ENCODE measurements at places on chromosomes 4 and X.

- DNase-seq, result no peak
Measured at GRCh38 chrX:153832728-153833127, 2.4 kb upstream of the PDZD4 start.

DNA sequence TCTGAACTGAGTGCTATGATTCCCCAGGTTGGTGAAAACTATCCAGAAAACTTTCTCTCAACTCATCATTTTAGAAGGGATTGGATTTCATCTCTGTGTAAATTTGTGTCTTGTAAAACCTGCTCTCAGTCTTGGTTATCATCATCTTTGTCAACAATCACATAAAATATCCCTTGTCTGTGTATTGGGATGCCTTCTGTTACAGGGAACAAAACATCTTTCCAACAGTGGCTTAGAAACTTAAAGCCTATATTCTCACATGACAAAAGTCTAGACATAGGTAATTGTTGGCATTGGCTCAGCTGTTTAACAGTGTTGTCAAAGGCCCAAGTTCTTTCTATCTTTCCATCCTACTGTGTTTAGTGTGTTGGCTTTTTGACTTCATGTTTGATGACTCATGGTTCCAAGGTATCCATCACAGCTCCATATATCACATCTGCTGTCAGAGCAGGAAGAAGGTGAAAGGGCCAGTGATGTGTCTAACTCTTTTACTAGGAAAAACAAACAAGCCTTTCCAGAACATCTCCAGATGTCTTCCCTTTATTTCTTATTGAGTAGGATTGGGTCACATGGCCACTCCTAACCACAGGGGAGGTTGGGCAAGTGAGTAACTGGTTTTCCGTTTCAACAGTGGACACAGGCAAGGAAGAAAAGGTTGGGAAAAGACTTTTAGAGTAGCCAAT is 65.0 kb downstream of the PHEX start:
- DNase-seq, result no peak

GRCh38 chrX:133302775-133303445 is 84.8 kb upstream of the TFDP3 start:
- no peak for DNase-seq

DNA sequence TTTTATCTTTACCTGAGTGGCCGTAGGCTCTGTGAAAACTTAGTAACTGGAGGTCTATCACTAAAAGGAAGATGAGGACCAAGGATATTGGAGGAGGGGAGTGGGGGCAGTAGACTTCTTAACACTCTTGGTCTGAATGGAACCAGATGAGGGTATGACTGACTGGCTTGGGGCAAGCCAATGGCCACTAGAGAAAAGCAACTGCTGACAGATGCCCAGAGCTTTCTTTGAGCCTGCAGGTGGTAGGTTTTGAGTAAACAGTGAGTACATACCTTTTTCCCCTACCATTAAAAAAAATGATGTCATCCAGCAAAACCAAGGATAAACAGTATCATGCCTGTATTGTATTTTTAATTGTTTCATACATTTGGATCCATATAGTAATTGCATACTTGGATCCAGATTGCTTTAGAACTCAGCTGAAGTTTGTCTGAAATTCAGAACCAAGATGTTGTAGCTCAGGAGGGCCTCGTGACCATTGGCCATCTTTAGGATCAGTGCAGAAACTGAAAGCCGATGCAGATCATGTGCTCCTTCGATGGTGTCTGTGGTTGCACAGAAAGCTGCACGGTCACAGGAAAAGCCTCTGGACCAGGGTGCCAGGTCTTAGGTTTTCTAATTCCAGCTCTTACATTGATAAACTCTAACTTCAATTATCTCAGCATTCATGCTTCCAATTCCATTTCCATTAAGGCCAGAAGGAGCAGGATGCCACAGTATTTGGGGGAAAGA is 131.0 kb downstream of the PDGFRA start:
- no peak for DNase-seq

GRCh38 chr4:28639747-28640146 is 1779.1 kb downstream of the STIM2 start:
- no peak for DNase-seq

GRCh38 chr4:38131371-38132091 is 171.3 kb downstream of the PTTG2 start:
- DNase-seq, result no peak

DNA sequence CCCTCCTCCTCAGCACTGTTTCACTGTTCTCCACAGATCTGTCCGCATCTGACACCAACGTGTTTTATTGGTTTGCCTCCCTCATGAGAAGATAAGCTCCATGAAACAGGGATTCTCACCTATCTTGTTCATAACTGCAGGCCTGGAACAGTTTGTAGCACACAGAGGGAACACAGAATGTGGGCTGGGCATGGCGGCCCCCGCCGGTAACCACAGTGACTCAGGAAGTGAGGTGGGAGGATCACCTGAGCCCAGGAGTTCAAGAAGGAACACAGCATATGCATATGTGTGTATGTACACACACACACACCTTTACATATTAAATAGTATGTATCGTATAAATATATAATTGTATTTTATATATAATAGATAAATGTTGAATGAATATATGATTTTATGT is 168.6 kb downstream of the AFAP1 start:
- DNase-seq, result no peak

DNA sequence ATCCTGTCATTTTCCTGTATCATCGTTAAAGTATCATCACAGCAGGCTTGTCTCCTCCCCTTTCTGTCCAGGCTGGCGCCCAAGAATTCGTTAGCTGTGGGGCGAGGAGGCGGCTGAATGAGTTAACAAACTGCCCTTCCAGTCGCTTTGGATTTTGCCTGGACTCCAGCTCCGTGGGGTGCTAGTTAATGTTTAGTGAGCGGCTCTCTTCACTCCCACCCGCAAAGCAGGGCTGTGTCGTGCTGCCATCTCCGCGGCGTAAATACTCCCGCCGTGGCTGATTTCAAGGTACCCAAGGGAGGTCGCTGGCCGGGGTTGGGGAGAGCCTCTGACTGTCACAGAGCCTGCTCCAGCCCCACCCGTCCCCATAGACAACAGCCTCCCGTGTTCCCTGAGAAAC is 44.9 kb upstream of the SPRY1 start:
- DNase-seq, result no peak

- DNase-seq, result no peak
Measured at GRCh38 chrX:24253030-24253429, 60.8 kb downstream of the SUPT20HL2 start.

GRCh38 chr4:187124331-187124730 is 400.7 kb upstream of the FAT1 start:
- no peak for DNase-seq

DNA sequence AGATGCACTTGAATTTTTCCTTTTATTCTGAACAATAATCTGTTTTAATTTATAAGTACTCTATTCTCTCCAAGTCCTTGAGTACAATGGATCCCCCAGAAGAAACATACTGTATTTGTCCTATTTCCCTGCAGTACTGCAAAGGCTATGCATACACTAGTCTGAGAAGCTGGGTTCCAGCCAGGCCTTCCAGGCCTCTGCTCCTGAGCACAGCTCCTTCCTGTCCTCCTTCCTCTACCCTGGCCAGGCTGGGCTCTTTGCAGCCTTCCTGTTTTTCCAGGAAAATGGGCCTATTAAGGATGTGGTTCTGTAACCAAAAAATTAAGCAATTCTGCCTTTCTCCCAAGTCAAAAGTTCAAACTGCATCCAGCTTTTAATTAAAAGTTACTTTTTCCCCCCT is 68.0 kb upstream of the STIM2 start:
- DNase-seq, result no peak

DNA sequence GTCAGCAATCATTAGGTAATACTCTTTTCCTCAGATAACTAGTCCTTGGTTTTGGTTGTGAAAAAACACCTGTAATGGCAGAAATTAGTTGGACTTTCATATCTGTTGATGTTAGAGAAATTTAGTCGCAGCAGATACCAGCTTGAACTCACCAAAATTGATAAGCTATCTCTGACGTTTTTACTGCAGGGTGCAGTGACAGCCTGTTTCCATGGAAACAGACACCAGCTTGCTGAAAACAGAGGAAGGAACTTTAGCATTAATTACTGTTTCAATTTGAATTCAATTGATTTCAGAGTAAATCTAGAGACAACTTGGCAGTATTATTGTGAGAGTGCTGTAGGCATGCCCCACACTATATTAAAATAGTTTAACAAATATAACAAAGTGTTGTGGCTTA is 246.5 kb downstream of the PPP1R2C start:
- DNase-seq, result no peak

- no peak for DNase-seq
Measured at GRCh38 chr4:150289881-150290280, 211.6 kb downstream of the DCLK2 start.

DNA sequence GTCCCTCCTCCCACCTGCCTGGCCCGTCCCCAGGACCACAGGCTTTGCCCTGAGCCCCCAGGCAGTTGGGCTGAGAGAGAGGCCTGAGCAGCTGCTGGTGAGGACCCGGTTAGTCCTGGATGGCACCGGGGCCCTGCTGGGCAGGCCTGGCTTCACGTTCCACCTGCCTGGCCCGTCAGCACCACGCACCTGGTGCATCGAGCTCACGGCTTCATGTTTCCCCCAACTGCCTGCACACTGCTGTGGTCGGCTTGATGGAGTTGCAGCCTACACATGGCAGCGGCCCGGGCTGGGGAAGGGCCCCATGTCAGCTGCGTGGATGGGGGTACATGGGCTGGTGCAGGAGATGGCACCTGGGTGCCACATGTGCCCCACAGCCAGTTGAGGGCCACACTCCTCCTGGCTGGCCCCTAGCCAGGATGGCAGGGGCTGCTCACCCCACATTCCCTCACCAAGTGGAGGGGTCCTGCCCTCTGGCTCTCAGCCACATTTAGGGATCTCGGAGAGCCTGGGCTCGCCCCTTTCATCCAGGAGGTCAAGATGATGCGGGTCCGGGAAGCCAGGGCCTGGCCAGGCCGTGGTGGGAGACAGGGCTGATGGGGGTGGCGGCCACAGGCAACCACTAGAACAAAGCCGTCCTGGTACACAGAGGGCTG is 28.5 kb downstream of the NKX1-1 start:
- DNase-seq, result no peak

GRCh38 chr4:98447648-98448047 is 186.5 kb downstream of the RAP1GDS1 start:
- DNase-seq, result no peak

DNA sequence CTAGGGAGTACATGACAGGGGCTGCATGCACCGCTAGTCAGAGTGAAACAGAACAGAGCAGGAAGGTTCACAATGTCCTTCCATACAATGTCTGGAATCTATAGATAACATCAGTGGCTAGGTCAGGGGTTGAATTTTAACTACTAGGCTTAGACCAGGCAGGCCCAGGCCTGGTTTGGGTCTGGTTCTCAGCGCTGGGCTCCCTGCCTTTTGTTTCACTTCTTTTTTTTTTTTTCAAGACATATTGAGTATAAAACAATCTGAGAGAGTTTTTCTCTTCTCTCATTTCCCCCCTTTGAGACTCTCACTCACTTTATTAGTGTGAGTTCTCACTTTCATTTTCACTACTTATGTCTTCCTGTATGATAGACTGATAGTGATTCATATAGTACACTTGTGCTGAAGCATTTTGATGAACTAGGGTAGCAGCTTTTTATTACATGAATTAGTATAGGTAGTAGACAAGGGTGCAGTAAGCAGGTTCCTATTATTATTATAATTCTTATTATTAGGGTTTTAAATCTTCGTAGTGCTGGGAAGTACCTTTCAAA is 120.0 kb upstream of the ZDHHC15 start:
- DNase-seq, result no peak

DNA sequence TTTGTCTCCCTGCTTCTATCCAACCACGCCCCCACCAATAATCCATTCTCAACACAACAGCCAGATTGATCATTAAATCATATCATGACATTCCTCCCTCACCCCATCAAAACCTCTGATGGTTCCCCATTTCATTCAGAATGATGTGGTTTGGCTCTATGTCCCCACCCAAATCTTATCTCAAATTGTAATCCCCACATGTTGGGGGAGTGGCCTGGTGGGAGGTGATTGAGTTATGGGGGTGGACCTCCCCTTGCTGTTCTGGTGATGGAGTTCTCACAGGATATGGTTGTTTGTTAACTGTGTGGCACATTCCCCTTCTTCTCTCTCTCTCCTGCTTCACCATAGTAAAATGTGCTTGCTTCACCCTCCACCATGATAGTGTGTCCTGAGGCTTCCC is 23.3 kb downstream of the TRMT2B start:
- no peak for DNase-seq

DNA sequence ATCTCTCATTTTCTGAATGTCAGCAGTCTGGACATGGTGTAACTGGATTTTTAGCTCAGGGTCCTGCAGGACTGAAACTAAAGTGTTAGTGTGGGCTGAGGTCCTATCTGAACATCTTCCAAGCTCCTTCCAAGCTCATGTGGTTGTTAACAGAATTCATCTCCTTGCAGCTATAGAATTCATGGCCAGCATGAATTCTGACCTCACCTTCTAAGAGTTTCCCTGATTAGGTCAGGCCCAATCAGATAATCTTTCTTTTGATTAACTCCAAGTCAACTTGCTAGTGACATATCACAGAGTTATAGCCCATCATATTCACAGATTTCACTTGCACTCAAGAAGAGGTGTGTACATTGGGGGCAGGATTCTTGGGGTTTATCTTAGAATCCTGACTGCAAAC is 59.5 kb downstream of the LIMCH1 start:
- no peak for DNase-seq

Measured in CD14-positive monocyte (primary cell).